LNCaP clone FGC (cell line): ENCODE measurements at places on chromosomes 1 and 21.

GRCh38 chr1:30303387-30303786 lies 420.0 kb downstream of the MATN1 start:
- DNase-seq: no peak

- no peak for DNase-seq
These were observed 92.0 kb downstream of the ETS2 start for GRCh38 chr21:38897532-38898421.

DNA sequence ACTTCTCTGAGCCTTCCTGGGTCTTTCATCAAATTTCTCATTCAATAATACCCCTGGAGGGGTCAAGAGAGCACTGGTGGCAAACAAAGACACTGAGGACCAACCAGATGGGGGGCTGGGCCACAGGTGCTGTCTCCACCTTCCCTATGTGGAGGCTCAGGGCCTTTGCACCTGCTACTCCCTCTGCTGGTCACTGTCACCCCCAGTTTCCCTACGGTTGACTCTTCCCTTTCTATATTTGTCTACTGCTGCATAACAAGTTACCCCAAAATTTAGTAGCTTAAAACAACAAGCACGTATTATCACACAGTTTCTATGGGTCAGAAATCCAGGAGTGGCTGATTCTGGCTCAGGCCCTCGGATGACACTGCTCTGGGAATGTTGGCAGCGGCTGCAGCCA lies 138.8 kb upstream of the RUNX3 start:
- DNase-seq: no peak

DNA sequence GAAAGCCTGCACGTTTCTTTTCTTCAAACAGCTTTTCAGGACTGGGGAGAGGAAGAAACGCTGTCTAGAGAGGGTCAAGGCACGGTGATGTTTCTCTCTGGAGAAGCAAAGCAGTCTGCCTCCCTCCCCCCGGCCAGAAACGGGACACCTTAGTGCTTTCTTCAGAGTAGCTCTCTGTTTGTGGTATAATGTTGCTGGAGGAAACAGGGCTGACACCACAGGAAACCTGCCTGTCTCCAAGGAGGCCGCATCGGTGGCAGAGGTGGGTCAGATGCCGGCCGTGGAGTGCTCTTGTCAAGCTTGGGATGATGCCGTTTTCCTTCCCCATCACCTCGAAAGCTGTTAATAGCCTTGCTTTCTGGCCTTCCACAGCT lies 139.4 kb downstream of the DHRS3 start:
- DNase-seq: no peak

- peak; percentile 36 for DNase-seq
These were observed 11.0 kb upstream of the RNU1-3 start for GRCh38 chr1:16677552-16678431.

DNA sequence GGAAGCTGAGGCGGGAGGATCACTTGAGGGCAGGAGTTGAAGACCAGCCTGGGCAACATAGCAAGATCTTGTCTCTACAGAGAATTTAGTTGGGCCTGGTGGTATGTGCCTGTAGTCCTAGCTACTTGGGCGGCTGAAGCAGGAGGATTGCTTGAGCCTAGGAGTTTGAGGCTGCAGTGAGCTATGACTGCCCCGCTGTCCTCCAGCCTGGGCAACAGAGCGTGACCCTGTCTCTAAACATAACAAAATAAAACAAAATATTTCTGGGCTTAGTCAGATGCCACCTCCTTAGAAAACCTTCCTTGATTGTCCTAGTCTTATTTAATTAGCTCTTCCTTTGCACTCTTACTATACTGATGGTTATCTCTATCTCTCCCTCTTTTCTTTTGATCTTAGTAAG lies 8.5 kb downstream of the TGFB2 start:
- DNase-seq: no peak

DNA sequence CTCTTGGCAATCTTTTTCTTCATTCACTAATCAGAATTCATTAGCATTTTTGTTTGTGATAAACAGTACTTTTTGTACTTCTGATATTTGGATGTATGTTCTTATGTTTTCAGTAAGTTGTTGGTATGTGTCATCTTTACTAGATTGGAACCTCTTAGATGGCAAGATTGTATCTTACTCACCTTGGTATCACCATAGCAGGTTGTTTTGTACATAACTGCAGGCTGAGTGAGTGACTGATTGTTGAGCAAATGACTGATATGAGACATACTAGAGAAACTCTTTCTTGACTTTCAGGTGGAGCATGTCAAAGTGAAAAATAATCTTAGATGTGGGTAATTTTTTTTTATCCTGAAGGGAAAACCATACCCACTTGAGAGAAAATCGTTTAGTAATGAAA lies 173.7 kb downstream of the CLEC20A start:
- no peak for DNase-seq

GRCh38 chr1:21622466-21623315 lies 46.5 kb downstream of the RAP1GAP start:
- DNase-seq: no peak

DNA sequence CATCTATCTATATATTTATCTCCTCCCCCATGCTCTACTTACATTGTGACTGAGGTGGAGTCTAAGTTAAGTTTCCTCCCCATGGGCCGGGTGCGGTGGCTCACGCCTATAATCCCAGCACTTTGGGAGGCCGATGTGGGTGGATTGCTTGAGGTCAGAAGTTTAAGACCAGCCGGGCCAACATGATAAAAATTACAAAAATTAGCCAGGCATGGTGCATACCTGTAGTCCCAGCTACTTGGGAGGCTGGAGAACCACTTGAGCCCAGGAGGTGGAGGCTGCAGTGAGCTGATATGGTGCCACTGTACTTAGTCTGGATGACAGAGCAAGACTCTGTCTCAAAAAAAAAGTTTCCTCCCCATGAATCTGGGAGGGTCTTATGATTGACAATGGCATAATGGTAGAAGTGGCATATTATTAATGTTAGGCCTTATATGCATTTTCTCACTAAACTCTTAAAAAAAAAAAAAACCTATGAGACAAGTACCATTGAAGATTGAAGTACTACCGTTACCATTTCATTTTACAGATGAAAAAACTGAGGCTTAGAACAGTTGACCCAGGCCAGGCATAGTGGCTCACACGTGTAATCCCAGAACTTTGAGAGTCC lies 11.2 kb downstream of the F11R start:
- no peak for DNase-seq

DNA sequence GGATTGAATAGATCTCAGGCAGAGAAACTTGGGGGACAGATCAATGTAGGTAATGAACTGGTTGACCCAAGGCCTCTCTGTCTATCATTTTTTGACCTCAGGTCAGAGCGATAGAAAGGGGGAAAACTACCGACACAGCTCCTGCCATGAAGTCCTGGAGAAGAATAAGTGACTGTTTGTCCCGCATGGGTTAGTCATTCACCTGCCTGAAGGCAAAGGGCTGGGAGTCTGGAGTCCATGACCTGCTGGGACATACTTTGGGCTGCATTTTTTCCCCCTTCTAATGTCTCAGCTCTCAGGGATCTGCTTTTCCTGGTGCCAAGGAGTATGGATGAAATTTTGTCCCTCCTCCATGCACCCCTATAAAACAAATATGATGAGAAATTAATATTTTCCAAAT lies 1.6 kb upstream of the ROR1 start:
- no peak for DNase-seq

GRCh38 chr21:42533306-42533962 lies 19.8 kb downstream of the SLC37A1 start:
- DNase-seq: no peak

DNA sequence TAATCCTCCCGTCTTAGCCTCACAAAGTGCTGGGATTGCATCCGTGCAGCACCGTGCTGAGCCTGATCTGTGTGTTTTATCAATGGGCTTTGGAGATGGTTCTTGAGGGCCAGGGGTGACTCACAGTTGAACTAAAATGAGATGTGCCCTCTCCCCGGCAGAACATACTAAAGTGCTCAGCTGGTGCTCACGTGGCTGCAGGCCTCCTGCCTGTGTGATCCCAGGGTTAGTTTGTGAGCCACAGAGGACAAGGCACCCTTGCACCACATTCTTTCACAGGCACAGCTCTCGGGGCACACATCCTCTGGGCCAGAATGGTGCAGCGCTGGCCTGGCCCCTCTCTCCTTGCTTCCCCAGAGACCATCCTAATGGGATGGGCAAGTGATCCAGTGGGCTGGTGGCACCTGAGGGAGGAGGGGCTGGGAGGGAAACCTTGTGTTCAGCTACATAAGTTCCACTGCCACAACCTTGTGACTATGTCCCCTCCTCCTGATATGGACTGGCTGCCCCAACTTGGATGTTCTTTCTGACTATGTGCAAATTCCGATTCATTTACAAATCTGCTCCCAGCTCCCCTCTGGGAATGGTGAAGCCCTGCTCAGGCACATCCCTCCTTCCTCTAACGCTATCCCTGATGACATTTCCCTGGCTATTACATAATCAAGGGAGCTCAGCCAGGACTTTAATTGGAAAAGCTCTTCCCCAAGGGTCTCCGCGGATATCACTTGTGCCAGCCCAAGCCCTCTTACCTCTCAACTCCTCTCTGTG lies 197.0 kb upstream of the EDN2 start:
- DNase-seq: no peak

- DNase-seq: no peak
These were observed 18.0 kb downstream of the ASTN1 start for GRCh38 chr1:177146499-177146898.

DNA sequence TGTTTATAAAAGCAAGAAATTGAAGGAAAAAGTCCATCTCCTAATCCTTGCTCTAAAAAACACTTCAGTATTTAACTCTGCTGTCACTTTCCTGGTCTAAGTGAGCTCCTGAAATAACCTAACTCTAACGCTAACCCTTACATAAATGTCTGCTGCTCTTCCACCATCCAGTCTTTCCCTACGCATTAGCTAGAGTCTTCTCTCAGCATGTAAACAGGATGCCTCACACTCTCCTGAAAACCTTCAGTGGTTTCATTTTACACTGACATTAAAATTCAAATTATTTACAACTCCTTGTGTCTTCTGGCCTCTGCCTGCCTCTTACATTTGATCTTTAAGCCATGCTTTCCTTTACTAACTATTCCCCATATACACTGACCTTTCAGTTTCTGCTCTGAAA lies 697.6 kb upstream of the CXADR start:
- no peak for DNase-seq

GRCh38 chr21:37447288-37447936 lies 80.8 kb downstream of the DYRK1A start:
- no peak for DNase-seq

- no peak for DNase-seq
These were observed 115.1 kb upstream of the CXADR start for GRCh38 chr21:17397703-17398102.

DNA sequence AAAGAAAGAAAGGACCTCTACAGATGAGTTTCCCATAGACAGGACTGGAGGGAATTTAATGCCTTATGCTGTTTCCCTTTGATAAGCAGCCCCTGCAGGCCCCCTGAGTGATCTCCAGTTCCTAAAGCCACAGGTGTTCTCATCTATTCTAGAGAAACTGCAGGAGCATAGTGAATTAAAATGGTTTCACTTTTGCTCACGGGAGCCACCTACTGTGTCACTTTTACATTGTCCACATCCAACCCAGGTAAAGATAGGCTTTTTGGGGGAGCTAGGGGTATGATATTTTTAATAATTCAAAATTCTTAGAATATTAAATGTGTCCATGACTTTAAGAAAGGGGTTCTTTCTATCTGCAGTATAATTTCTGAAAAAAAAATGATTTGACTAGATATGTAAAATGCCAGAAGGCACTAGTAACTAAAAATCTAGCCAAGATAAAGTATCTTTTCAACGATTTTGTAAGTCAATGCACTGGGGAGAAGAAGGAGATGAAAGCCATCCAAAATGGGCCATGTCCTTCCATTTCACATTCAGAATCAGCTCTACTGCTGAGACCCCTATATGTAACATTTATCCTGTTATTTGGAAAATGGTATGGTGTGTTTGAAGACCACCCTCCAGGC lies 267.3 kb upstream of the DUSP10 start:
- no peak for DNase-seq

GRCh38 chr1:157774412-157774811 lies 2.5 kb downstream of the FCRL2 start:
- no peak for DNase-seq

DNA sequence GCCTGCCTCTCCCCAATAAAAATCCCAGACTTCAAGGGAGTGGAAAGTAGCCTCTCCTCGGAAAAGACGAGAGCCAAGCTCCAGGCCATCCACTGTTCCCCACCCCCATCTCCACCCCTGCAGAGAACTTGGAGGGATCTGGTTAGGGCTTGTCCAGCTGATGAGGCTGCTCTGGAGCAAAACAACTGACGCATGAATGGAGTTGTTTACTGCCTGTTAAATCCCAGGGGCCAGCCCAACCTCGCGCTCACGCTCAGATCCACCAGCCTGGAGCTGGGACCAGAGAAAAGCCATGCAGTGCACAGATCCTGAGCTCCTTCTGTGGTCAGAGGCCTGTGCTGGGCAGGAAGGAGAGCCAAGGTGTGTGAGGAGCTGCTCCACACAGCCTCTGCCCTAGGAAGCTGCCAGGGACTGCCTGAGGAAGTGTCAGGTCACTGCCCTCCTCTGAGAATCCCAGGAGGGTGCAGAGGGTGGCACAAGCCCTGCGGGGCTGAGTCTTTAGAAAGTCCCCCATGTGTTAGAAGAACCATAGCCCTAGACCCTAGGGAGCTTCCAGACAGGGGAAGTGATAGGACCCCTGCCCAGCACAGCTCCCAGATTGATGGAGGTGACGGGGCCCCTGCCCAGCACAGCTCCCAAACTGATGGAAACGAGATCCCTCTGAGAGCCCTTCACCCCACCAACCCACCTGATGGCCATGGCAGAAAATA lies 109.0 kb upstream of the IPO9 start:
- DNase-seq: no peak

GRCh38 chr1:160309185-160309557 lies 24.2 kb upstream of the PEX19 start:
- DNase-seq: no peak

DNA sequence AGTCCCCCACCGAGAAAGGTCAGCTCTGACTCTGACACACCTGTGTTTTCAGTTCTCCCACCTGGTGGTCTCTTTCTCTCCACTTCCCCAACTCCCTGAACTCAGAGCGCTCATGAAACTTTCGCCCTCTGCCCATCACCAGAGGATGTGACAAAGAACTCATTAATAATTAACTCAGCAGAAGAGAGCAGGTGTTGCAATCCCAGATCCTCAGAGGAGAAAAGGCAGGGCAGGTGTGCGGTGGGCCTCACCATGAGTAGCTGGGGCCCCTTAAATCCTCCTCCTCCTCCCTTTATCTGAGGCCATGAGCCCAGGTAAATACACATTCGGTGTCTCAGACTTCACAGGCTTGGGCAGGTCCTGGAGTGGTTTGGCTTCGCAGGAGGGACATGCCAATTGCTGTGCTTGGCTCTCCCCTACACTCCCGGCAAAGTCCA lies 1.7 kb upstream of the LAMB3 start:
- DNase-seq: no peak
